ENCODE measurements at places on chromosomes 13 and 19. TPM values are rescaled to one million over a fixed set of nuclear protein-coding genes. Genes with fewer than 3 reads are reported as not detected.

The EPN1 gene
- total RNA-seq = 122 TPM

The ATP4A gene
- total RNA-seq = not detected

The OR7A5 gene
- total RNA-seq = not detected

The PEG3 gene
- 6.1 TPM for total RNA-seq

The CKAP2 gene
- 1.2 TPM for total RNA-seq

The ZNF333 gene
- 33.7 TPM for total RNA-seq

The FXYD1 gene
- 34.8 TPM for total RNA-seq

The TNNI3 gene
- not detected for total RNA-seq

The ASF1B gene
- total RNA-seq = 7.8 TPM

The GDF15 gene
- total RNA-seq = 8.5 TPM

The MCEMP1 gene
- not detected for total RNA-seq

The APOE gene
- total RNA-seq = 436 TPM

The LAIR2 gene
- total RNA-seq = not detected
